Stimulated activated CD4-positive, alpha-beta T cell treated with anti-CD3 and anti-CD28 coated beads, Interleukin-2, amount 100 ng/mL, for 24 hours (primary cell): ENCODE measurements at places on chromosomes 6 and 20.

DNA sequence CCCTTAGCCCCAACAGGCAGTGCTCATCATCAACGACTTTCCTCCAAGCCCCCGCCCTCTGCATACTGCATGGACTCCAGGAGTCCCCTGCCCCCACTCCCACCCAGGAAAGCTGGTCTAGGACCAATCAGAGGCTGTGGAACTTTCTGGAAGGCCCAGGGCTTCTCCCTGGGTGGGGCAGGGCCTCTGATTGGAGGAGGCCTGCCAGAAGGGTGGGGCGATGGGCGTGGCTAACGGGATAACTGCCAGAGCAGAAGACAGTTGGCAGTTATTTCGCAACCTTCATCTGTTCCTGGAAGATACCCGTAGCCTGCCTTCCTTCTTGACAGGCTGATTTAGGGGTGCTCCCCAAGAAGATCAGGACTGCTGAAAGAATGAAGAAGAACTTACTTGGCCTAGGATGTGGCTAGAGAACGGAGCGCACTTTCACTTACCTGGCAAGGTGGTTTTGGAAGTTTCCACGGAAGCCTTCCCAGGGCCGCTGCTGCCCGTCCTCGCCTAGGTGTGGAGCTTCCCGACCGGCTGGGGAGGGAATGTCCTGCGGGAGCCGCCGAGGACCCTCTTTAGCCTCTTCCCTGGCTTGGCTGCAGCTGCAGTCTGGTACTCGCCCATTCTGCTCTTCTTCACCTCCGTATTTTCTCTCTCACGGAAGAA is 209.0 kb downstream of the LRFN2 start:
- DNase-seq = no peak

DNA sequence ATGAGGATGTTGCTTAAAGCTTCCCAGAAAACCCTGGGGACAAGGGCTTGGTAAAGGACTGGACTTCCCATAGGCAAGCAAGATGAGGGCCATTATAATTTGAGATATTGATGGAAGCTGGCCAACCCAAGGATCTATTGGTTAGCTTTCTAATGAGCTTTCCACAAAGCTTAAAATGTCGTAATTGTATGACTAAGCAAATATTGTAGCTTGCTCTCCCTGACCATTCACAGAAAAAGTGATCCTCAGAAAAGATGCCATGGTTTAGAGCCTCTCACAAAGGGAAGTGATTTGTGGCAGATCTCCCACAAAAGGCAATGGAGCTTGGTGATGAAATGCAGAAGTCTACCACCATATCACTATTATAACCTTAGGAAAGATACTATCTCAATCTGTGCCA is 13.6 kb downstream of the IL17F start:
- DNase-seq = no peak

- peak; percentile 19 for DNase-seq
These were observed 8.4 kb upstream of the NR2E1 start for GRCh38 chr6:108157234-108157980.

DNA sequence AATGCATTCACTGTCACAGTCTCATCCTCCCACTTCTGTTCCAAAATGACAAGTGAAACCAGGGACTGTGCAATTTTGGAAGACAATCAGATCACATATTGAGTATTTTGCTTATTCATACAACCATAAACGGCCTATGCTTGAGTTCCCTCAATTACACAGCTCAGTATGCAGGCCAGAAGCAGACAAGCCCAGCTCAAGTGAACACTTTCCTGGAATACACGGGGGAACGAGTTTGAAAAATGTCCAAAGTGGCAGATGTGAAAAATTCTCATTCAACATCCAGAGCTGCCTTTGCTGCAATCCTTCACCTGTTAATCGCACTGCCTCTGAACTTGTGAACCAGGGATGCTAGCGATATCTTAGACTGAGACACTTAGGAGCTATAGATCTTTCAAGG is 190.2 kb downstream of the COL9A1 start:
- DNase-seq = no peak

GRCh38 chr6:163133017-163133416 is 281.5 kb upstream of the QKI start:
- no peak for DNase-seq

GRCh38 chr20:23097636-23098580 is 11.8 kb upstream of the CD93 start:
- no peak for DNase-seq

GRCh38 chr6:129096651-129097290 is 213.8 kb downstream of the LAMA2 start:
- DNase-seq = no peak

DNA sequence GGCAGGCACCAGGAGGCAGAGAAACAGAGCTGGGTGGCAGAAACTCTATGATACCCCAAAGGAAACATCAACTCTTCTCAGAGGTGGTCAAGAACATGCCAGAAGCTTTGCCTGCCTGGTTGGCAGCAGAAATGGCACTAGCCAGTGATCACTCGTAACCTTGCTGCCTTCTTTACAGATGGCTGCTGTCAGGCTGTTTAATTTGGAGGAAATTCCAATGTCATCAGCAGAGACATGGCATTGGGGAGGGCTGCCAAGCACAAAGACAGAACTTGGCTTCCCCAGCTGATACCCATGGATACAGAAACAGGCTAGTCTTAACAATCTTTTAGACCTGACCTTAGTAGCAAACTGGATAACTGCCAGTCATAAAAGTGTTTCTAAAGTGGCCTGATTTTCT is 153.6 kb downstream of the GMPR start:
- DNase-seq = no peak

- DNase-seq = no peak
These were observed 74.9 kb downstream of the FYN start for GRCh38 chr6:111798281-111798725.

DNA sequence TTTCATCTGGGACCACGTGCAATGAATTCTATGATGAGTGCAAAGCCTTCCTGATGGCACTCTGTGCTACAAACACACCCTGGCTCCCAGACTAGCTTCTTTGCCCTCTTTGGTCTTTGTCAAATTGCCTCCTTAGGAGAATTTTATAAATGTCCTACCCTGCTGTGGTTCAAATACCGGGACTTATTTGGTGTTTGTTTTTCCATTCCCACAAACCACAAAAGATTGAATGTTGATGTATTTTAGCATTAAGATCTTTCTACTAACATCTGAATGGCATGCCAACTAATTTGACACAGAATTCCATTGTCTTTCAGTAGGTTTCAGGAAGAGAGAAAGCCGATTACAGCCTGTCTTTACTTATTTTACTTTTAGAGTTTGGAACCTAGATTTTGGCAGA is 424.2 kb upstream of the SLC35B3 start:
- DNase-seq = no peak

DNA sequence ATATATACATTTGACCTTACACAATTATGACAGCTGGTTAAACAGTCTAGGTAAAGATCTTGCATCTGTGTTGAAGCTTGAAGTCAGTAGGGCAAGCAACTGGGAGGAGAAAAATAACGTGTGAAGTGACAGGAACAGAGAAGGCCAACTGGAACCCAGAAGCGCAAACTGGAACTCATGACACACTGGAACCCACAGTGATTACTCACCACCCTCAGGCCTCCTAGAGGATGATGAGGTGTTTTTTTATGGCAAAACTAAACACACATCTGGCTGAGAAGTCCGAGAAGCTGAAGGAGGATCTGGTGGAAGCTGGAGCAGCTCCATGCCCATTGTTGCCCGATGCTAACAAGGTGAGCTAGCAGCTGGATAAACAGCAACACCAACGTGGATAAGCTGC is 108.1 kb downstream of the TMEM200A start:
- no peak for DNase-seq

GRCh38 chr6:152575621-152576150 is 61.5 kb downstream of the SYNE1 start:
- DNase-seq = no peak

DNA sequence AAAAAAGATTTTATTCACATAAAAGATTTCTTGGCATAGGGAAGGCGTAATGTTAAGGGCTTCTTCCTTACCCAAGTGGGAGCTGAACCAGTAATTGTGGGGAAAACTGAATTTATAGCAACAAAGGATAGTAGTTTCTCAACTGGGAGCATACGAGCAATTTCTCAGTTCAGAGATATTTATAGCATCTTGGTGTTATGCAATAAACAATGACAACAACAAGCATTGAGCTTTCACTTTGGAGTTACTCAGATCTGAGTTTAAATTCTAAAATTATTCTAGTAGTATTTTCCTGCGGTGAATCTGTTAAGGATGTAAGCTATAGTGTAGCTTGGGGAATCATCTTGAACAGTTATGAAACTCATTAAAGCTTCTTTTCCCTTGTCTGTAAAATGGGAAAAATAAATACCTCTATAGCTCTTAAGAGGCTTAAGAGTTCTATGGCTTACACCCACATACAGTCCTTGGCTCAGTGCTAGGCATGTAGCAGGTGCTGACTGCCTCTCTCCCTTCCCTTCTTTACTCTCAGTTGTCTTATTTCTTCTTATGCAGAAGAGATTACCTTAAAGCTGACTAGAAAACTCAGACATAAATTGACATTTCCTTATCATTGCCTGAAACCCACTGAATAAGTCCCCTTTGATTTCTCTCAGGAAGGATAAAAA is 58.8 kb downstream of the SAMD5 start:
- no peak for DNase-seq

DNA sequence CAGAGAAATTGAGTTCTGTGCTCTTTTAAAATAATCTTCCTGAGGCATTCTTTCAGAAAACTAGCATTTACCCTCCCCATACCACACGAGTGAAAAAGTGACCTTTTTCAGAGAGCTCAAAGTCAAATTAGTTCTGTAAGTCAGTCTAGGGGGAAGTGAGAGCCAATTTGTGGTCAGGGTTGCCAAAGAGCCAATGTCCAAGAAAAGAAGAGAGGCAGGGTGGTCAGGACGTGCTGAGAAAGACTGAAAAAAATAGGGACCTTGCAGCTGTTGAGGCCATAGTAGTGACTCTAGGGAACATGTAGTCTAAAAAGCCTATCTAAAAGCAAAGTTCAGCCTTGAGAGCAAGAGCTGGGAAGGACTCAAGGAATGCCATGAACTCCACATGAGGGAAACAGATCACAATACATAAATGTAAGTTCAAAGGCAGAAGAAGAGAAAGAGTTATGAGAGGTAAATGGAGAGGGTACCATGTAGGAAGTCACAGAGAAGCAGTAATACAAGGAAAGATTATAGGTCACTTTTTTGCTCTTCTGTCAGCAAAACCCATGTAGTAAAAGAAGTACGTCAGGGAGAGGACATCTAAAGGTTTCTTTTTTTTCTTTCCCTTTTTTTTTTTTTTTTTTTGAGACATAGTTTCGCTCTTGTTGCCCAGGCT is 565.1 kb upstream of the FLRT3 start:
- DNase-seq = no peak

GRCh38 chr20:17430125-17430950 is 100.8 kb downstream of the BFSP1 start:
- DNase-seq = no peak

GRCh38 chr20:47205577-47206123 is 150.8 kb downstream of the ZMYND8 start:
- DNase-seq = no peak

GRCh38 chr20:6397115-6397514 is 274.3 kb upstream of the FERMT1 start:
- no peak for DNase-seq

DNA sequence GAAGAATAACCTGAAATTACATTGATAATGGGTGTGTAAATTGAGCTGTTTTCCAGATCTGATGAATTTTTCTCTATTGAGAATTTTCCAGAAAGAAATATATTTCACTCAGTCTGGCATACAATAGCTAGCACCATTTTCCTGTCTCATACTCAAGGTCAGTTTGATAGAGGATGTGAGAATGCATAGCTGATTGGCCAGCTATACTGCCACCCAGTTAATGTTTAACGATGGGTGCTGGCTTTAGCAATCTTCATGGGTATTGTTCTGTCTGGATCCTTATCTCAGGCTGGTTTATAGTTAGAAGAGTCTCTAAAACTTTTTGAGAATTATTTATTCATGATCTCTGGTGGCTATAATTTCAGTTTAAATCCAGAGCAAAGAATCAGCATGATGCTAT is 147.4 kb downstream of the HDGFL1 start:
- no peak for DNase-seq

DNA sequence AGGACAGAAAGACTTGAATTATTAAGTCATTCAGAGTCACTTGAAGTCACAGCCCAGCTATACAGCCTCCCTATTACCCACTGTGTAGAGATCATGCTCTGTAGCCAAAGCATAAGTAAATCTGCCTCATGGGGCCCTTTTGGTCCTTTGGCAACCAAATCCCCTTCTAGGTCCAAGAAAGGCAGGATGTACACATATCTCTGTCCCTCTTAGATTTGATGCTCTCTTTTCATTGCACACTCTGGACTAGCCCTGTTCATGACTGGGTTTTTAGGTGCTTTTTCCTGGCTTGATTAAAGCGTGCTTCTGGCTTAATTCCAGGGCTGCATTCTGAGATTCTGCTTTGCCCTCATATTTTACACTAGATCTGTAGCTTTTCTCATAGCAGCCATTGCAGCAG is 296.8 kb downstream of the TENT5A start:
- DNase-seq = no peak

GRCh38 chr6:16948396-16948795 is 153.5 kb upstream of the STMND1 start:
- DNase-seq = no peak

GRCh38 chr20:3222635-3223600 is 13.6 kb downstream of the ITPA start:
- no peak for DNase-seq

DNA sequence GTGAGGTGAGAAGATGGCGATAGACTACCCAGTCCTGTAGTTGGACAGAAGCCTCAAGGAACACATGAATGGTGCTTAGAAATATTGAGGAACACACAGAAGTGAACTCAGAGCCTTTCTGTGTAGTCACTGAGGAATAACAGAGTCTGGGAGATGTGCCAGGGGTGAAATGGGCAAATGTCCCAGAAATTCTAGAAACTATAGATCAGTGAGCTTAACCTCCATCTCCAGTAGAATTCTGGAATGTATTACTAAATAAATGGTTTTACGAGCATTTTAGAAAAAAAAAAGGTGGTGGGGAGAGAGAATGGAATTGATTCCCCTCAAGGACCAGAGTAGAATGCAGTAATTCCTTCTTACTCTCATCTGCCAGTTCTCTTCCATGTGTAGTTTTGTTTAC is 380.0 kb downstream of the LMBRD1 start:
- no peak for DNase-seq
